ENCODE measurements at places on chromosomes 11 and 22.

- DNase-seq = no peak
These were observed 13.9 kb upstream of the RASSF10 start for GRCh38 chr11:12995188-12995587.

DNA sequence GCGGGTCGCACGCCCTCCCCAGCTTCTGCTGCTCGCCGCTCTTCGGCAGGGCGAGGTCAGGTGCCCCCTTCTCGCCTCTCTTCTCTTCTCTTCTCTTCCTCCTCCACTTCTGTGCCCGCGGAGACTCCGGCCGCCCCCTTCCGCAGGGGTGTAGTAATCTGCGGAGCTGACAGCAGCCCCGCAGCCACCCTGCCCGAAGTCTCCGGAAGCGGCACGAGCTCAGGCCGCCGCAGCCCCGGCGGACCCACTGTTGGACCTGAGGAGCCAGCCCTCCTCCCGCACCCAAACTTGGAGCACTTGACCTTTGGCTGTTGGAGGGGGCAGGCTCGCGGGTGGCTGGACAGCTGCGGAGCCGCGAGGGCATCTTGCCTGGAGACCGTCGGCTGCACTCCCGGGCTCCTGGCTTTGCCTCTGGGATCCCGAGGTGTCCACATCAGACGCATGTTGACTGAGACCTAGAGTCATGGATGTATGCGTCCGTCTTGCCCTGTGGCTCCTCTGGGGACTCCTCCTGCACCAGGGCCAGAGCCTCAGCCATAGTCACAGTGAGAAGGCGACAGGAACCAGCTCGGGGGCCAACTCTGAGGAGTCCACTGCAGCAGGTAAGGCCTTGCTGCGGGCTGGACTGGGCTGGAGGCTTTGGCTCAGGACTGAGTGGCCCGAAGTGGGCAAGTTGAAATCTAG is 486 bp downstream of the STIM1 start:
- peak; percentile 63 for DNase-seq

DNA sequence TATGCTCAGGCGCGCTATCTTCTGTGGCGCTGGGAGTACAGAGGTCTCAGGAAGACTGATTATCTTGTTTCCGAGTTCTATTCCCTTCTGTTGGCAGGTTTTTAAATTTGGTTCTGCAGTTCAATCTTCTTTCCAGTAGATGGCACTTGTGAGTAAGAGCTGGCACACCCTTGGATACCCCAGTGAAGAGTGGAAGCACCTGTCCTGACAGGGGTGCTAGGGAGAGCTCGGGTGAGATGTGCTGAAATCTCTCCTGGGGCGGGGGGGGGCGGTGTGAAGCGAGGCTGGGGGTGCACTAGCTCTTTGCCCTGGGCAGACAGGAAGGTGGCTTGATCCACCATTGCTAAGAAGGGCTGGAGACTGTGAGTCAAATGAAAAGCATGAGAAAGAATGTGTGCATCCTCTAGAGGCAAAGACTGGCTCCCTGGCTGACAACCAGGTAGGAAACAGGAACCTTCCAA is 679.9 kb upstream of the CCDC179 start:
- peak; percentile 50 for DNase-seq

GRCh38 chr22:17307566-17307965 is 61.7 kb upstream of the CECR2 start:
- DNase-seq = no peak

- no peak for DNase-seq
These were observed 69.7 kb downstream of the SLC17A6 start for GRCh38 chr11:22407921-22408320.

DNA sequence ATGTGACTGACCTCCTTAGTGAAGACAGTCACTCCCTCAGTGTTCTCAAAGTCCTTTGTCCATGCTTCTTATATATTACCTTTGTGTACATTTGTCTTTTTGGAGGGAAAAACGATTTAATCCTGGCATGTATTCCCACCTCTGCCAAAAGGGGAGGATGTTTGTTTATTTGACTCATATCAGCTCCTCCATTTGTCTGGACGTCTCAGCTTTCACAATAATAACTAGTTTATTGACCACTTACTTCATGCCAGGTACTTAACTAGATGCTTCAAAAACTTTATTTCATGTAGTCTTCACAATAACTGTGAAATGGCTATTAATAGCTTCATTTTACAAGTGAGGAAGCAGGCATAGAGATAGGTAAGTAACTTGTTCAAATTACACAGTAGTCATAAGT is 5.3 kb downstream of the TBCEL start:
- no peak for DNase-seq

- DNase-seq = no peak
These were observed 2.0 kb downstream of the IGHMBP2 start for GRCh38 chr11:68905421-68906360.

- no peak for DNase-seq
These were observed 688 bp downstream of the PTS start for GRCh38 chr11:112226831-112227401.

DNA sequence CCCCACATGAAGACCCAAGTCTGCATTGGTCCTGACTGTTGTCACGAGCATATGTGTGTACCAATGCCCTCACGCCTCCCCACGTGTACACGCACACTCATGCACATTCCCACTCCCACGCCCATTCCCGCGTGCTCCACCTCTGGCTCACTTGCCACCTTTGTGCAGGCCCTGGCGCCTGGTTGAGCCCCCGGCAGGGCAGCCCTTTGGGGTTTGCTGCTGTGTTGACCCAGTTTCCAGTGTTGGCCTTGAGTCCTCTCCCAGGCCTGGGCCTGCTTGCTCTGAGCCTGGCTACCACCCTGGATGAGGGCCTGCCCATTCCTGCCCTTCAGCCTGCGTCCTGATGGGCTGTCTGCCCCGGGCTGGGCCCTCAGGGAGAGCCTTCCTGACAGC is 18.2 kb downstream of the PVALB start:
- no peak for DNase-seq

- DNase-seq = no peak
These were observed 99.2 kb downstream of the C11orf65 start for GRCh38 chr11:108368134-108368533.

DNA sequence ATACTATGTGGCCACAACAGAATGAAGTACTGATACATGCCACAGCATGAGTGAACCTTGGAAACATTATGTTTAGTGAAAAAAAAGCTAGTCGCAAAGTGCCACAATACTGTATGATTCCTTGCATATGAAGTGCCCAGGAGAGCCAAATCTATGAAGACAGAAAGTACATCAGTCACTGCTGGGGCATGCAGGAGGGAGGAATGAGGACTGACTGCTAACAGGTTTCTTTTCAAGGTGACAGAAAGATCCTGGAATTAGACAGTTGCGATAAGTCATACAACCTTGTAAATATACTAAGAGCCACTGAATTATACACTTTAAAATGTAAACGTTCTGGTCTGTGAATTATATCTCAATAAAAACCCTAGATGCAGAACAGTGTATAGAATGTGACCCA is 11.8 kb upstream of the C11orf91 start:
- no peak for DNase-seq

- DNase-seq = no peak
These were observed 1599.2 kb upstream of the TENM4 start for GRCh38 chr11:81039916-81040524.

DNA sequence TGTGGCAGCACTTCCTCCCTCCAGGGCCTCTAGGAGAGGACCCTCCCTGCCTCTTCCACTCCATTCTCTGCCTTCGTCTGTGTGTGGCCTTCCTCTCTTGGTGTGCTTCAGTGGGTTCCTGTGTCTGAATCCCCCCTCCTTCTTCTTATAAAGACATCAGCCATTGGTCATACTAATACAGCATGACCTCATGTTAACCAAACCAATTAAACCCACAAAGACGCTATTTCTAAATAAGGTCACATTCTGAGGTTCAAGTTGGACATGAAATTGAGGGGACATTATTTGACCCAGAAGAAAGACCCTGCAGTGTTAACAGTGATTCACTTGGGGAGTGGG is 398.6 kb downstream of the SHANK2 start:
- DNase-seq = no peak

All from H1 (cell line).